Fibroblast of gingiva (primary cell): ENCODE measurements at places on chromosomes 5 and 9.

DNA sequence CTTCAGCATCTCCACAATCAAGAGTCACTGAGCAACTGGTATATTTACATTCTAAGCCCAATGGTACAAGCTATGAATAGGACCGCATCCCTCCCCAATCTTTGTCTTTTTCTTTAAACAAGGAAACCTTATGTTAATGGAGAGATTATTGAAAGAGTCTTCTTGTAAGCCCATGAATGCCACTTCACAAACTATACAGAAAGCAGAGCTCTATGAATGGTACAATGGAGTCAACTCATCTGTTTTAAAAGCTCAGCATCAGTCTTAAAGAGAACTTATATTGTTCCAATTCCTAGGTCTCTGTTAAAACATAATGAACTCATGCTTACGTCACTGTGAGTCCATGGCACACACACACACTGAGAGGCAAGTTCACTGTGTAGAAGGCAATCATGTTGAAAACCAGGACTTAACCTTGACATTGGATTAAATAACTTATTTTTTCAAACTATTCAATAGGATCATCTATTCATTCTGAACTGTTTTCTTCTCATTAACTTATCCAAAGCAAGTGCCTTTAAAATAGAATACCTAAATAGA lies 4.5 kb downstream of the NREP start:
- no peak for DNase-seq

DNA sequence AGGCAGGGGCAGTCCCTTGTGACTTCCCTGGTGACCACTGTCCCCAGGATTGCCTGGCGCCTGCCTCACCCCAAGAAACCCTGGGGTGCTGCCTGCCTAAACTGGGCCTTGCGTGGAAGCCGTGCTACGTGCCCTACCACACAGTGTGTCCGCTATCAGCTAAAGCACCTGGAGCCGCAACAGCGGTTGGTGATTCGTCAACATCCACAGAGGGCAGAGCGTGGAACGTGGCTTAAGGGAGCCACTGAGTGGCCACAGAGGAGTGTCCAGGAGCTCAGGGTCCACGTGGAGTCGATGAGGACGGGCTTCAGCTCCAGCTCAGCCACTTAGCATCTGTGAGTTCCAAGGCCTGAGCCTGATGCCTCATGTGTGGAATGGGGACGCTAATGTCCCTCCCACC lies 25.3 kb downstream of the LAMC3 start:
- DNase-seq: no peak

- DNase-seq: peak; percentile 70
These were observed 67.2 kb downstream of the TTC39B start for GRCh38 chr9:15239816-15240215.

- peak; percentile 44 for DNase-seq
These were observed 9.8 kb upstream of the ERAP1 start for GRCh38 chr5:96817506-96817905.

DNA sequence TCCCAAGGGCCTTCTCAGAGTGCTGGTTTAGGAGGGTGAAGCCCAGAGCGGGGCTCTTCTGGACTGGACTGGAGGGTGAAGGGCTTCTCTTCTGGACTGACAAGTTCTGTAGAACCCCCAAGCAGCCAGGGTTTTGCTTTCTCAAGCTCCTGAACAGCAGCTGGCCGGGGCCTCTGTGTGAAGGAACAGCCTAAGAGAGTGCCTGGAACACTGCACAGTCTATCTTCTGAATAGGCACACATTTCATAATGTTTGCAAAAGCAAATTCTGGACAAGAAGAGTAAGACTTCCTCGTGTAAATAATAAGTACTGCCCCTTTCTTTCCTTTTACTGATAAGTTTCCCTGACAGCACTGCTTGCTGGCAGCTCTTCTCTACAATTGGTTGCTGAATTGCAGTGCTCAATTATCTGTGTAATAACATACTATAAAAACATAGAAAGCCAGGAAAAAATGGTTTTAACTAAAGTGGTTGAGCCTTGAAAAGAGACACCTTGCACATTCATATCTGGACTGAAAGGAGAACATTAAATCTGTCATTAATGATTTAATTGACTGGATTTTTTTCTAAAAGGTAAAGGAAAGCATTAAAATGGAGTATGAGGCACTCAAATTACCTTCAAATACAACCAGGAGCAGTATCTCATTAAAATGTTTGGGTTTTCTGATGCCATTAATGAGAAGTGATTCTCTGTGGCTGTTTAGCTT lies 20.5 kb downstream of the MAST4 start:
- no peak for DNase-seq

DNA sequence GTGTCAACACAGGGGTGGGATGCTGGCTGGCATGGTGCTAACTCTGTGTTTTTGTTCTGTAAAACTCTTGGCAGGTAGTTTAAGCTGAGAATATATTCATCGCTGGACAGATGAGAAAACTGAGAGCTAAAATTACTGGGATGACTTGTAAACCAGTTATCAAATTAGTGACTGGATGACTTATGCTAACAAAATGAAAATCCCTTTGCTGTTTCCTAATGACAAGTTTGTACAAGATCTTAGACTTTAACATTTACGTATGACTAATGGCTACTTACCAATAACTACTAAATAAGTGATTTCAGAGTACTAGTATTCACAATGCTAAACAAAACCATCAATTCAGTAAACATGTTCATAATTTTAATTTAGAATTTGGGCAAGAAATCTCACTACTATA lies 854.8 kb upstream of the ARRDC3 start:
- no peak for DNase-seq

DNA sequence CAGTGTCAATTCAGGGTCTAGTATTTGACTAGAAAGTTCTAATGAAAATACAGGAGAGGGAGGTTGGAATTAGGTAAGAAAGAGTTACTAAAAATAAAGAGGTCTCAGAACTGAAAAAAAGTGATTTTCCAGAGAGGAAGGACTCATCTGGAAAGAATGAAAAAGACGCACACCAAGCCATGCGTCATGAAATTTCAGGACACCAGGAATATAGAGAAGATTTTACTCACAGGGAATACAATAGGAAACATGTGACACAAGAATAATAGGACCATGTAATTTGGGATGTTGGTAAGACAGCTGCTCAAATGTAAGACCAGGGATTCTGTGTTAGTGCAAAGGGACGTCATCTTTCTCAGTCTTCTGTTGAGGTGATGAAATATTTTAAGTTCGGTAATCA lies 224.7 kb downstream of the GDNF start:
- peak; percentile 87 for DNase-seq

- DNase-seq: no peak
These were observed at the start of gene PDE6A for GRCh38 chr5:149944666-149945065. Gene PDE6A, minus strand, starts transcription at chr5:149944793. Its CDS starts 120 bp downstream, at chr5:149944673.

GRCh38 chr9:34549407-34549732 lies 26.6 kb upstream of the ENHO start:
- DNase-seq: no peak

DNA sequence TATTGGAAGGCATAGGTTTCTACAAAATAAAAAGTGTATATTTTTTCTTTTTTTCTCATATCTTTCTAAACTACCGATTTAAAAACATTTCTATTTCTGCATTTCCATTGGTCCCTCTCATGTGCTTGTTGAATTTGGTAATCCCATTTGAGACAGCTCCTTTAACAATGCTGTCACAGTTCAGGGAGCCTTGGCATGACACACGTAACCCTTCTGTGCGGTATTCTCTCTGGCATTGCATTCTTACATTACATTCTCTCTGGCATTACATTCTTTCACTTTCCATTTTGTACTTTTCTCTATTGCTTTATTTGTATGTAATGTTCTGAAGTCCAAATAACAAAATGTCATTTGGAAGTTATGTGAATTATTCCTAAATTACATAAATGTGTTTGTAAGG lies 150.7 kb upstream of the RASGRF2 start:
- peak; percentile 17 for DNase-seq

GRCh38 chr9:312596-313320 lies 98.1 kb downstream of the DOCK8 start:
- no peak for DNase-seq

DNA sequence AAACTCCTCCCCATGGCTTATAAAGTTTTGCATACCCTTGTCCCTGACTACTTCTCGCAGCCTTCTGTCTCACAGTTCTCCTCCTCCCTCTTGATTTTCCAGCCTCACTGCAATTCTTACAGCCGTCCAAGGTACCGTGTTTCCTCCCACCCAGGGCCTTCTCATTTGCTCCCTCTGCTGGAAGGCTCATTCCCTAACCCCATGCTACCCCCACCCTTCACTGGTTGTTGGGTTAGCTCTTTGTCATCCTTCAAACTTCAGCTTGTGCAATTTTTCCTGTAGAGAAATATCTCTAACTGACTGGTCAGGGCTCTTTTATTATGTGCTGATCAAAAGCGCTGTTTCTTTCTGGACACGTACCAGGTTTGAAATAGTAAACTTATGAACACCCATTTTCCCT lies 329.2 kb downstream of the EBF1 start:
- peak; percentile 36 for DNase-seq

DNA sequence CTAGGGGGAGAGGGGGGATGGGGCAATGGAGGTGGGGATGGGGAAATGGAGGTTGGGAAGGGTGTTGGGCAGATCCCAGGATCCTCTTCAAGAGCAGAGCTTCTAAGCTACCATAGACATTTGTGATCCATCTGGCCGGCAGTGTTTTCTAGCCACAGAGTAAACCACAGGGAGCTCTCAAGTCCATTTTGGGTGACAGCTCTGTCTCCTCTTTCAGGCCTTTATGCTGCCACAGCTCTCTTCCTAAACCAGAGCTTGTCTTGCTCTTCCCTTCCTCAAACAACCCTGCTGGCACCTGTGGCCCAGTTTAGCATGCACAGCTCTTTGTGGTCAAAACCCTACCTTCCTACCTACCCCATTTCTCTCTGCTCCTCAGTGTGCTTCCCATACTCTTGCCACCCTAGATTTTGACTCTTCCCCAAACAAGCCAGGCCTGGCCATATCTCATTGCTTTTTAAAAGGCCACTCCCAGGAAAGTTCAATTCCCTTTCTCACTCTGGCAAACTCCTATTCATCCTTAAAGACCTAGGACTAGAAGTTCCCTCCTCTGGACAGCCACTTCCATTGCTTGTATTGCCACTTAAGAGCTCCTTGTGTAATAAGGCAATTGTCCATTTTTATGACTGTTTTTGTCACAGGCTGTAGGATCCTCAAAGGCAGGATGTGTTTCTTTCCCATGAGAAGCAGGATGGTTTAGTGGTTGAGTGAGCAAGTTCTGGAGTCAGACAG lies 84.3 kb upstream of the PANK3 start:
- DNase-seq: no peak

- DNase-seq: no peak
These were observed 43.9 kb upstream of the GLIPR2 start for GRCh38 chr9:36092509-36093215.

DNA sequence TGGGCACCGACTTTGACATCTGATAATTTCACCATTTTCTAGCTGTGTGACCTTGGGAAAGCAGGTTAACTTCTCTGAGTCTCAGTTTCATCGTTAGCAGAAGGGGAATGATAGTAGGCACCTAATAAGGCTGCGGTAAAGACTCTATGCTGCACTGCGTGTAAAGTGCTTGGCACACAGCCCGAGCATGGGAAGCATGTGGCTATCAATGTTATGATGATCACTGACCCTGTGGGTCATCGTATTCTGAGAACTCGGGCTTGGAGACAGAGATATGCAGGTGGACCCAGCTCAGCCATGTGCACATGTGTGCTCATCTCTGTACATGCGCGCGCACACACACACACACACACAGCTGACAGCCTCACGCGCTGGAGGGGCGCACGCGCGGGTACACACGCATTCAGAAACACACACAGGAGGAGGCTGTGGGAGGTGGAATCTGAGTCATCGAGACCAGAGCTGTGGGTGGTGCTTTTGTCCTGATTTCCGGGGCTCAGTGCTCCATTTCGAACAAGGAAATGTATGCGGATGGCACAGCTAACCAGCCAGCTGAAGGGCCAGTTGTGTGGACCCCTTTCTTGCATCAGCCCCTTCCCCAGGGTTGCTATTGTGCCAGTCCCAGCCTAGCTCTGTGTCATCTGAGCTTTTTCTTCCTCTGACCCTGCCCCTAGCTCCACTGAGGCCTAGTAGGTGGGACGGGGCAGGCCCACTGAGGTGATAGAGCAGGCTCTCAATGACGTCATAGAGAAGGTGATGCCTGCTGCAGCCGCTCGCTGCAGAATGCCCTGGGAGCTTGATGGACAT lies 11.1 kb upstream of the ARAP3 start:
- DNase-seq: no peak

DNA sequence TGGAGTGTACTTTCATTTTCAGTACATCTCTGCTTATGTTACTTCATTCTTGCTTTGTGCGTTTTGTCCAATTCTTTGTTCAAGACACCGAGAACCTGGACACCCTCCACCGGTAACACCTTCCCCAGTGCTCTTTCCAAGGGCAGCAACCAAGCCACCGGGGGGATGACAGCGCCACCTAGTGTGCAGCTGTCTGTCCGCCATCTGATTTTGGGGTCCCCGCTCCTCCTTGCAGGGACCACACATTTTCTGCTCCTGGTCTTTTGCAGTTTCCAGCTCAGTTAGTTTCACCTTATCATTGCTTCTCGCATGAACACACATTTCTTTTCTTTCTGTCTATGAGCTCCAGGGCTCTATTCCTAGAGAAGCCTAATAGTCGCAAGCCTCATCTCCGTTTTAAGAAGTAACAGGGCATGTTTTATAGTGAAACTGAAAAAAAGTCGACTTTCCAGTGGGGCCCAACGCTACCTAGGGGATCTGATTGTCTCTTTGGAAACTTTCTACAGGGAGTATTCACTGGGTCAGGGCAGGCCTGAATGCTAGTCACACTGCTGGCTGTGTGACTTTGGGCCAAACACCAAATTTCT lies 152.1 kb downstream of the FSTL4 start:
- no peak for DNase-seq

DNA sequence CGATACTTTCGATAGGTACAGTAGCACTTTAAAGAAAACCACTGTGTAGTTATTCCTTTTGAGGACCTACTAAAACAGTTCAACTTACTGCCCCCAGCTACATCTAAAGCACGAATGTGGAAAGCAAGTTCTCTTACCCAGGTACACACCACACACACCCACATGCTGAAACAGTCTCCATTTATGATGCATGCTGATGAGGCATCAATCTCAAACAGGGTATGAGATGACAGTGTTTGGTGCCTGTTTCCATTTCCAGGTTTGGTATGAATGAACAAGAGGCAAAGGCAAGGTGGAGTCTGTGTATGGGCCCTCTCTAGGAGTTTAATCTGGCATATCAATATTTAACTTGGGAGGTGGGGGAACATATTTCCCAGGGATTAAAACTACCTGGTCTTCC lies 13.9 kb downstream of the HMGXB3 start:
- no peak for DNase-seq
